ENCODE measurements at places on chromosomes 2 and 18.

DNA sequence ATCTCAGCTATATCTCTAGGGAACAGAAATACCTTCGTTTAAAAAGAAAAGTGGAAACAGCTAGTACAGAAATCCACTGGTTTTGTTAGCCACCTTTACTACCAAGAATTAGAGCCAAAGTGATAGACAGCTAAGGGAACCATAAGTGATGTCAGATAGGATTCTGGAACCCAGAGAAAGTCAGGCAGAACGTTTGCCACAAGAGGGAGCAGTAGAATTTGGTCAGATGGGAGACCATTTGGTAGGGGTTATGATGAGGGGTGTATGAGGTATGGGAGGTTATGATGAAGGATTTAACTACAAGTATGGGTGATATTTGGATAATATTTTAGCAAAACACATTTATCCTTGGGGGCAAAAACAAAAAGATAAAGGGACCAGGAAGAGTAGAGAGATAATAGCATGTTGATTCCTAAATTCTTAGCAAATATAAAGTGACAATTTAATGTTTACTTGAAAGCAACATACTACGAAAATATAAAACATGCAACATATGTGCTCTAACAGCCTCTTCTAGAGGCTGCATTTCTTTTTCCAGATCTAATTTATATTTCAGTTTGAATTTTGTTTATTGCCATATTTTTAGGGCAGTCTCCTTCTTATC is 3.3 kb downstream of the SLC8A1 start:
- DNase-seq, result peak; percentile 90

GRCh38 chr2:105890111-105890510 is 145.4 kb downstream of the NCK2 start:
- DNase-seq, result no peak

DNA sequence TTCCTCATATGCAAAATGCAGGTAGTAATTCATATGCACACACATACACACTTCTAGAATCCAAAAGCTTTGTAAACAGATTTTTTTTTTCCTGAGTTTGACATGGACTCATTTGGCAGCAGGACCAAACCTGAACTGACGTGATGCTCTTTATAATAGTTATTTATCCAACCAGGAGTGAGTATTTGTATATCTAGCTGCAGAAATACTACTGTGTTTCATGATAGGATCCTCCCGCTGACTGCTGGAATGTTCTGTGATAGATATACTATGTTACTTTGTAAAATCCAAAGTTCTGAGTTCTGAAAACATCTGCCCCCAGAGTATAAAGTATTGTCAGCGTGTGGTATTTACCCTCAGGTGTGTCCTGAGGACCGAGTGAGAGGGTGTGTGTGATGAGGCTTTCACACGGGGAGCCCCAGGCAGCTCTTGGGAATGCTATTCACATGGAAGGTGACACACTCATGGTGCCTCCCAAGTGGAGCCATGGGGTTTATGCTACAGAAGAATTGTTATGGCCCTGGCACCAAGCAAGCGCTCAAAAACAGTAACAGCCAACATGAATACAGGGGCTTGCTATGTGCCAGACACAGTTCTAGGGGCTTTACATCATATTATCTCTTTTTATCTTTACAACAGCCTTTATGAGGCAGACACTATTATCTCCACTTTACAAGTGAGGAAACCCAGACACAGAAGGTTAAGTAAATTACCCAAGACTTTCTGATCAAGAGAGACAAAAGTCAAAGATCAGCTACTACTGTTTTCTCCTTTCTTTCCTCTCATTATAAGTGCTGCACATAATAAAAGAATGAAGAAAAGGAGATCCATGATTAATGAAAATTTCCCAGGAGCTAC is 16.7 kb upstream of the TXNDC2 start:
- no peak for DNase-seq

DNA sequence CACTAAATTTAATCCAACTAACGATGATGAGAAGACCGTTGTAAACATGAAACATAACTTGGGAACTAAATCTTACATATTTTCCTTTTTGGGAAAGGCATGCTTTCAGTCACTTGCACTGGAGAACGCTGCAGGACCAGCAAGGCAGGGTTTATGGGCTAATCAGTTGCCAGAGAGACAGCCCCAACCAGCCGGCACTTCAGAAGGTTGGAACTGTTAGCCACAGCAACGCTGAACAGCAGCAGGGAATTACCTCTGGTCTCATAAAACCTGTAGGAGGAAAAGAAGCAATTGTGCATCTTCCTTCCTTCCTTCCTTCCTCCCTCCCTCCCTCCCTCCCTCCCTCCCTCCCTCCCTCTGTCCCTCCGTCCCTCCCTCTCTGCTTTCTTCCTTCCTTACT is 33.9 kb upstream of the SIX2 start:
- DNase-seq, result peak; percentile 54

GRCh38 chr2:11753452-11753885 is 7.0 kb downstream of the LPIN1 start:
- DNase-seq, result no peak

- DNase-seq, result peak; percentile 12
Measured at GRCh38 chr18:67665266-67665665, 148.7 kb upstream of the DSEL start.

GRCh38 chr2:39657287-39657937 is 8.3 kb upstream of the TMEM178A start:
- no peak for DNase-seq

DNA sequence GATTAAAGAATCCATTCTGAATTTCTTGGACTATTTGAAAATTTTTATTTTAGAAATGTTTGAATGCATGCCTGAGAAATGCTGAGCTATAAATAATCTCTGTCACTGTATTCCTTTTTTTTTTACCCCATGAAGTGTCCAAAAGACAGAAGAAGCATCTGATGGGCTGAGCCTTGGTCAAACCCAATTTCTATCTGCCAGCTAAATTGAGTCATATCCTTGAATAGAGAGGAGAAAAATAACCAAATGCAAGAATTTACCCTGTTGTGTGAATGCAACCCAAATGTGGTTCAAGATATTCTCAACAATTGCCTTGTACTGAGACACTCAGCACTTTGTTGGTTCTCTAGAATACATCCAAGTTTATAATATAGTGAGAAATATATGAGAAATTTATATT is 223.5 kb downstream of the UBE2E3 start:
- no peak for DNase-seq

- DNase-seq, result no peak
Measured at GRCh38 chr2:181252262-181253148, 204.7 kb upstream of the ITGA4 start.

DNA sequence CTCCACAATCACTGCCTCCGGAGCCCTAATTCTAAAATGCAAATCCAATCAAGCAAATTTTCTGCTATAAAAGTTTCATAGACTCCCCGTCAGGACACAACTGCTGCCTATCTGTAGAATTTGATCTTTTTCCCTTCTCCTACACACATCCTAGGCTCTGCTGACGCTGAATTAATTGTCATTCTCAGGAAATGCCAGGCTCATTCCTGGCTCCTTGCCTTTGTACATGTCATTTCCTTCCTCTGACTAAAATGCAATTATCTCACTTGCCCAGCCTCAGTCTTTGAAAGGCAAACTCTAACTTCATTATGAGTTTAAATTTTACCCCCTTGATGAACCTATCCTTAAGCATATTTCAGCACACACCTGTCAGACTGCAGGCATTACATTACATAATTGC is 844.9 kb upstream of the CRIM1 start:
- DNase-seq, result no peak

DNA sequence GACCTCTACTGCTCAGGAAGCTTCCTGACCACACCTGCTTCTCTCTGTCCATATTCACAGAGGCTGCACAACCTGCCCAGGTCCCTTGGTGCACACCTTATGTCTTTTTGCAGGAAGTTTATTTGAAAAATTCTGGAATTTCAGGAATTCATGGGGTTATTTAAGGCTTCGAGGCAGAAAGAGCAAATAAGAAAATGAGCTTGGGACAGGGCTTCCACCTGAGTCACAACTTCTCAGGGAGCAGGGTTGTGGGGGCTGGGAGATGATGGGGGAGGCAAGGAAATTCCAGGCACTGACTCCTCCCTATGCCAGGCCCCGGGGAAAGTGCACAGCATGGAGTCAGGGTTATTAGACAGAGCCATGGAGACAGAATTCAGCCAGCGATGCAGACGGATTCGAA is 57.7 kb downstream of the INHBB start:
- DNase-seq, result no peak

- no peak for DNase-seq
Measured at GRCh38 chr18:43627848-43628530, 350.7 kb upstream of the SYT4 start.

DNA sequence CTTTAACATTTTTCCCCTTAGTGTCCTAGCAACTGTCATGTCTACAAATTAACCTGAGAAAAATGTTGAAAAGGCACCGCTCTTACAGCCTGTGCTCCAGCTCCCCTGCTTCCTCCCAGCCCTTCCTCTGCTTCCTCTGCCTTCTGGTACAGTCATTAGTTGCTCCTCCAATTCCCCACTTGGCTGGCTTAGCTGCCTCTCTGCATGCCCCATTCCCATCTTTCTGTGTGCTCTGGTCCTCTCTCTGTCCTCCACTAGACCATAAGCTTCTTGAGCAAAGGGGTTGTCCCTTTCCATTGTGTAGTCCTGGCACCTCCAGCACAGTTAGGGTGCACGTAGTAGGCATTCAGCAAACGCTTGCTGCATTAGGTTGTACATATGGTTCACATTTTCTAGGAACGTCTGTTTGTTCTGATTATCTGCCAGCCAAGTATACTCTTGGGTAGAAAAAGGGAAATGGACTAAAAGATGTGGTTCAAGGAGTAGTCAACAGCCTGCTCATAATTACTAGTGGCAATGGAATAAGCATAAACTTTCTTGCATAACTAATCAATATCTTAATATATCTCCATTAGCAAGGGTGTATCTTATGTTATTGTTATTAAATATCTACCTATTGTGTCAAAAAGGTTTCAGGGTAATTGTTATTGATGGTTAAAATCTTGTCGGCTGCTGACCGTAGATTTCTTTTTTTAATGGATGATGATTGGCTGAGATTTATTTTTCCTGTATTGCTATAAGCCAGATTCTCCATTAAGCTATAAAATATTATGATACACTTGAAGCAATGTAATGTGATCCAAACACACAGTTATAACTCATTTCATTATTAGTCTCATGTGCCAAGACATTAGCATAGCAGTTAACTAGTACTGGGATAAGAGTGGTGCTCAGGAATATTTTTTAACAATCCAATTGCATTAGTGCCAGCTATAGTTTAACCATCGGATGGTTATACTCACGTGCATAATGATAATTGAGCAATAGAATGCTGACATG is 340.1 kb downstream of the SLC4A3 start:
- no peak for DNase-seq

GRCh38 chr18:55781481-55781957 is 193.5 kb upstream of the TCF4 start:
- peak; percentile 64 for DNase-seq

- peak; percentile 93 for DNase-seq
Measured at GRCh38 chr2:205760157-205760556, 77.9 kb downstream of the NRP2 start.

DNA sequence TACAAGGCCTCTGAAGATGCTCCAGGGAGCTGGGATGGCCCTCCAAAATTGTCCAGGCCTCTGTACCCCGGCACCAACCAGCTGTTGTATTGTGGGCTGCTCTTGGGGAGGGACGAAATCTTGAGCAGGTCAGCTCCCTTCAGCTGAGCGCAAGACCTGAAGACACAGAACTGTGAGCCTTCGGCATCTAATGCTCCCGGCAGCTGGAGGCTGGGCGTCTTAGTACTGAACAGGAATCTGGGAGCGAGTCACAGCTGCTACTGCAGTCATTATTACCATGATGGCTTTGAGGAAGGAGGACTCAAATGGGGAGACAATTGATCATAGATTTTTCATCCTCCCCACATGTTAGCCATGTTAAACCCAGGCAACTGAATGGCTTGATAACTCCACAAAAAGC is 83.0 kb upstream of the LTBP1 start:
- DNase-seq, result peak; percentile 6

- peak; percentile 17 for DNase-seq
Measured at GRCh38 chr18:11163665-11164064, 14.3 kb upstream of the PIEZO2 start.

GRCh38 chr18:39711701-39712100 is 2146.1 kb upstream of the CELF4 start:
- no peak for DNase-seq

GRCh38 chr18:10453806-10454680 is at the start of gene APCDD1:
Gene APCDD1 (plus strand): TSS chr18:10454635. CDS start chr18:10454982, 347 bp downstream.
- DNase-seq, result peak; percentile 69

GRCh38 chr18:49139766-49140165 is 189.0 kb upstream of the SMAD7 start:
- no peak for DNase-seq

- DNase-seq, result no peak
Measured at GRCh38 chr2:80080957-80081356, 223.6 kb downstream of the LRRTM1 start.

GRCh38 chr18:63858456-63858855 is 29.0 kb upstream of the SERPINB2 start:
- DNase-seq, result no peak

DNA sequence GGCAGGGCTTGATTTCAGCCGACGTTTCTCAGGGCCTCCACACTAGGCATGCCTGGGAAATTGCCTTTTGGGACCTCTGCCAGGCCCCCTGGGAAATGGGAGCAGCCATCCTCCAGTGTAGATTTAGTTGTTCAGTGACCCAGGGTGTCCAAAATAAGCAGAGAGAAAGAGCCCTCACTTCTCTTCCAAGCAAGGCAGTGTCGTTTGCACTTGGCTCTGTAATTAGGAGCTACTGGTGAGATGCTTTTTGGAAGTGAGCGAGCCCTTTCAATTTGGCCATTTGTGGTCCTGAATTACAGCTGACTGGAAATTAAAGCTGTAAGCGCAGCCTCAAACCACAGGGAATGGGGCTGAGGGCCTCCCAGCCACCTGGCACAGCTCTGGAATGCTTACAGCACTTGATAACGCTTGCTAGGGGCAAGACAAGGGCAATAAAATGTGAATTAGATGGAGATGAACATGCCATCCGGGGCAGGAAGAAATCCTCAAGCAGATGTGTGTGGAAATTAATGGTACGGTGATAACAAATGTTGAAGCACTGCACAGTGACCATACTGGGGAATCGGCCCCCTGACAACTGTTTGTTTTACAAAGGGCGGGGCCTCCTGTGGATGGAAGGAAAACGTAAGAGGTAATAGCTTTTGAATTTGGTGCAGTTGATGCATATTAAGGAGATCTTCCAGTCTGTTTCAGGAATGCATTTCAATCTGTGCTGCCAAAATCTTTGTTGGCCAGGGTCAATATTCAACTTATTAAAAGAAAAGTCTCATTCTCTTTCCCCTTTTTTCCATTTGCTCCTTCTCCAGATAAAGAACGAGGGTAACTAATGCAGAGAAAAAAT is 173.1 kb downstream of the UXS1 start:
- peak; percentile 47 for DNase-seq

- no peak for DNase-seq
Measured at GRCh38 chr2:82411071-82411470, 2048.0 kb downstream of the SUCLG1 start.

DNA sequence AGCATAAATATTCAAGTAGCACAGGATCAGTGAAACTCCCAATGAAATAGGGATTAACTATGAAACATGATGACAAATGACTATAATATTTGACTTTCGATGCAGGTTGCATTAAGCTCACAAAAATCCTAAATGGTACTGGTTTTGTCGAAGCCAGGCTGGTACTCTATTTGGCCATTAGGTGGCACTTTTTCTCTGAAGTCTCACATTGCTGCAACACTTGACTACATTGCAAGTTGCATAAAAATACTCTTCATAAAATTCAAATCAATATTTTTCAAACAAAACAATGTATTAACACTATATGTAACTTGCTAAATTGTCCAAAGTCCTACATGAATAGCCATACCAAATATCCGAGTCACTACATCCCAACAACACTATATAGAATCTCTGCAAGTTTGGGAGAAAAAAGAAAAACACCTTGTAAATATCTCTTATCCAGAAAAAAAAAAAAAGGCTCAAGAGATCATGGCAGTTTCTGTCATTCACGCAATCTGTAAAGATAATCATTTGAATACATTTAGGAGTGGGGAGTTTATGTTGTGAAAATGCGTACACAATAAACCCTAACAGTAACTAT is 9.5 kb downstream of the RTTN start:
- DNase-seq, result peak; percentile 46

Measured in NCI-H82 (cell line).